Stimulated activated CD4-positive, alpha-beta T cell treated with anti-CD3 and anti-CD28 coated beads, Interleukin-1b, Interleukin-23, amount 100 ng/mL, for 4 hours (primary cell): ENCODE measurements at places on chromosomes 11 and 22.

DNA sequence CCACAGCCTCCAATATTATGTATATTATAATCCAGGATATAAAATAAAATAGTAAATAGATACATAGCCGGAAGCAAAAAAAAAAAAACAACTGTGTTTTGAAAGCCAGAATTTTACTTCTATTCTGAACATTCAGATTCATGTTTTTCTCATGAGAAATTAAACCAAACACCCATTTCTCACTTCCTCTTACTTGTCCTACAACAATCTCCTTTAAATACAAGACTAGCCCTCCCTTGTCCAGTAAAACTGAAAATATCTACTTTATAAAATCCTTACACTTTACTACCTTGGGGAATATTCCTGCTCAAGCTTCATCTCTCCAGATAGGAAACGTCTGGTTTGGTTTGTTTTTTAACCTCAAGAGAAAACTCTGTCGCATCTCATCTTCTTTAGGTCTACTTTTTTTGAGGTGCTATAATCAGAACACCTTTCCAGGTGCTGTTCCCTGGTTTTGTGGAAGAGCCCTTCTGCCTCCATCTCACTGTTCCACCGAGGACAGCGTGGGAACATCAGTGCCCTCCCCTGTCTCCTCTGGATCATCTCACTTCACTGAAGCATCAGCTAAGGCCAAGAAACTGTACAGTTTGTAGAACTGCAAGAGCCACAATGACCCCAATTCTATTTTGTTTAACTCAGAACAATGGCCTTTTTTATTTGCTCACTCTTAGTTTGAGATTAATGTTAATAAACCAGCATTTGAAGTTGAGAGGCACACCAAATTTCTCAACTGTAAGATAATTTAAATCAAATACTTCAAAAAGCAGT lies 82.0 kb upstream of the ARHGAP32 start:
- no peak for DNase-seq

DNA sequence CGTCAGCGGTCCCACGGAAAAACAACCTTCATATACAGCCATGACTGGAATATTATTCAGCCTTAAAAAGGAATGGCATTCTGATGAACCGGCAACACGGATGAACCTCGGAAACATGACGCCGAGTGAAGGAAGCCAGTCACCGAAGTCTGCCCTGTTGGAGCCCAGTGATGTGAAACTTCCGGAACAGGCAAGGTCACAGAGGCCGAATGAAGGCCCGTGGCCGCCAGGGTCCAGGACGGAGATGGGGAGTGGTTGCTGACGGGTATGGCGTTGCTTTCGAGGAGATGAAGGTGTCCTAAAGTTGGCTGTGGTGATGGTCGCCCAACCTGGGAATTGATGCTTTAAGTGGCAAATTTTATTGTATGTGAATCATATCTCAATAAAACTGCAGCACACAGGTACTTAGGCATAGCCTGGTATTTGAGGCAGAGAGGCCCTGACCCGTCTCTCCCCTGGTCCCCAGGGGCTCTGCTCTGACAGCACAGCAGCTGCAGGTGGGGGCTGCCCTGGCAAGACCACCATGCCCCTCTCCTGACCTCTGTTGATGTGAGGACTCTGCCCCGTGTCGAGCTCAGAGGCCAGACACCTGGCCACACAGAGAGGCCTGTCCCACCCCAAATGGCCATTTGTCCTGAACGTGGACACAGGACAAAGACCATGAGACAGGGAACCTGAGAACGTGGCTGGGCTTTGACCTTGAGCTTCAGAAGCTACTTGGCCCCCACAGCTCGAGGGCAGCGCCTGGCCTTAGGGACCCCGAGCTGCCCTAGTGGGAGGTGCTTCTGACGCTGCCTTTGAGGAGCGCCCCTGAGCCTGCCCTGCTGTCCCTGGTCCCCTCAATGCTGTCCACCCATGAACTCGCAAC lies 1090.8 kb downstream of the BRD1 start:
- no peak for DNase-seq

DNA sequence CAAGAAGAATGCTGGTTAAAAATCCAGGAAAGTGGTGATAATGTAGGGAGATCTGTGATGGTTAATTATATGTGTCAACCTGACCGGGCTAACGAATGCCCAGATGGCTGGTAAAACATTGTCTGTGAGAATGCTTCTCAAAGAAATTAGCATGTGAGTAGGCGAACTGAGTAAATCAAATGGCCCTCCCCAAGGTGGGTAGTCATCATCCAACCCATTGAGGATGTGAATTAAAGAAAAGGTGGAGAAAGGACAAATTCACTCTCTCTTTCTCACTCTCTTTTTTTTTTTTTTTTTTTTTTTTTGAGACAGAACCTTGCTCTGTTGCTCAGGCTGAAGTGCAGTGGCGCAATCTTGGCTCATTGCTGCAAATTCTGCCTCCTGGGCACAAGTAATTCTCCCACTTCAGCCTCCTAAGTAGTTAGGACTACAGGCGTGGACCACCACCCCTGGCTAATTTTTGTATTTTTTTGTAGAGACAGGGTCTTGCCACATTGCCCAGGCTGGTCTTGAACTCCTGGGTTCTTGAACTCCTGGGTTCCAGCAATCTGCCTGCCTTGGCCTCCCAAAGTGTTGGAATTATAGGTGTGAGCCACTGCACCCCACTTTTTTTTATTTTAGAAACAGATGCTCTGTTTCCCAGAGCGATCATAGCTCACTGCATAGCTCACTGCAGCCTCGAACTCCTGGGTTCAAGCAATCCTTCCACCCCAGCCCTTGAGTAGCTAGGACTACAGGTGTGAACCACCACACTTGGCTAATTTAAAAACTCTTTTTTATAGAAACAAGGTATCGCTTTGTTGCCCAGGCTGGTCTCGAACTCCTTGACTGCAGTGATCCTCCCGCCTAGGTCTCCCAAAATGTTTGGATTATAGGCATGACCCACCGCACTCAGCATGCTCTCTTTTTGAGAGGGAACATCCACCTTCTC lies 22.0 kb upstream of the P2RY6 start:
- no peak for DNase-seq

- no peak for DNase-seq
These were observed 364.0 kb downstream of the CASP12 start for GRCh38 chr11:104534278-104534677.

- DNase-seq = no peak
These were observed 794 bp upstream of the EMSY start for GRCh38 chr11:76444065-76444383.

DNA sequence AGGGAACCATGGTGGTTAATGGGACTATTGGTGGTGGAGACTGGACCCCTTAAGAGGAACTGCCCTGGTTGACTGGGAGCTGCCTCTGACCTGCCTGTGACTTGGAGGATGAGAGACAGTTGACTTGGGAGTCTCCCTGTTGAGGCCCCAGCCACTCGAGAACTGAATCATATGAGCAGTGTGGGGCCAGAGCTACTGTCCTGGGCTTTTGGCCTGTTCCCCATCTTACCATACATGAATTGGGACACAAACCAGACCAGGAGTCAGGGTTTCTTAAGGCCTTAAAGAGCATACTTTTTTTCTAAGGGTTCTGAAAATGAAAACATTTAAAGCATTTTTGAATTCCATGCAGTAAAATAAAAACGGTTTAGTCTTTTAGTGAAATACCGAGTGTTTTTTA lies 92.8 kb downstream of the TEAD1 start:
- no peak for DNase-seq

GRCh38 chr11:69641681-69642548 lies 959 bp downstream of the CCND1 start:
- no peak for DNase-seq

DNA sequence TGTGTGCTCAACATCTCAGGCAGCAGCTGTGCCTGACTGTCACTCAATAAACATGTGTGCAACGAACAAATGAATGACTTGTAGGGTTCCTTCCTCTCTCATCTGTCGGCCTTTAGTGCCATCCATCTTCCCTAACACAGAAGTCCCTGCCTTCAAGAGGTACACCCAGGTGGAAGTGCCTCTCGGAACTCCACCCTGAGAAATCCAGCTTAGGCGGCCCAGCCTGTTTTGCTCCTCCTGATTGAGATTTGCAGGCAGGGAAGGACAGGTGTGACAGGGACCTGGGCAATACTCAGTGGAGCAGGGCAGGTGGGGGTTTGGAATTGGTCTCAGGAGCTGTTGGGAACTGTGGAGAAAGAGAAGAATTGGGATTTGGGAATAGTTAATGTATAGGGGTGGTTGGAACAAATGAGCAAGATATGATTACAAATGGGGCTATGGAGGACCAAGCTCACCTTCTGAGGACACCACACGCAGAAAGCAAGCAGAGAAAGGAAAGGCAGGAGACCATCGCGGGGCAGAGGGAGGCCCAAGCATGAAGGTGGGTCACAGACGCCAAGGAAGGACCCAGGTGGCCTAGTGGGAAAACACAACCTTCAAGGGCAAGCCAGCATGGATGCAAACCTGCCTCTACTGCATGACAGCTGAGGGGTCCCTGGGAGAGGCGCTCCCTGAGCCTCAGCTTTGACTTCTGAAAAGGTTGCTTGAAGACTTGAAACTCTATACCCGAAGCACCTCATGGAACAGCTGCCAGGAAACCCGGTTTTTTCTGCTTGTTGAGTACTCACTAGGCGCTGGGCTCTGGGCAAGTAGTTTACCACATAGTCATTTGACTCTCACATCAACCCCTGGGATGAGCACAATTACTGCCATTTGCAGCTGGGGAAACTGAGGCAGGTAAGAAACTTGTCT lies 40.9 kb upstream of the ANO1 start:
- no peak for DNase-seq

DNA sequence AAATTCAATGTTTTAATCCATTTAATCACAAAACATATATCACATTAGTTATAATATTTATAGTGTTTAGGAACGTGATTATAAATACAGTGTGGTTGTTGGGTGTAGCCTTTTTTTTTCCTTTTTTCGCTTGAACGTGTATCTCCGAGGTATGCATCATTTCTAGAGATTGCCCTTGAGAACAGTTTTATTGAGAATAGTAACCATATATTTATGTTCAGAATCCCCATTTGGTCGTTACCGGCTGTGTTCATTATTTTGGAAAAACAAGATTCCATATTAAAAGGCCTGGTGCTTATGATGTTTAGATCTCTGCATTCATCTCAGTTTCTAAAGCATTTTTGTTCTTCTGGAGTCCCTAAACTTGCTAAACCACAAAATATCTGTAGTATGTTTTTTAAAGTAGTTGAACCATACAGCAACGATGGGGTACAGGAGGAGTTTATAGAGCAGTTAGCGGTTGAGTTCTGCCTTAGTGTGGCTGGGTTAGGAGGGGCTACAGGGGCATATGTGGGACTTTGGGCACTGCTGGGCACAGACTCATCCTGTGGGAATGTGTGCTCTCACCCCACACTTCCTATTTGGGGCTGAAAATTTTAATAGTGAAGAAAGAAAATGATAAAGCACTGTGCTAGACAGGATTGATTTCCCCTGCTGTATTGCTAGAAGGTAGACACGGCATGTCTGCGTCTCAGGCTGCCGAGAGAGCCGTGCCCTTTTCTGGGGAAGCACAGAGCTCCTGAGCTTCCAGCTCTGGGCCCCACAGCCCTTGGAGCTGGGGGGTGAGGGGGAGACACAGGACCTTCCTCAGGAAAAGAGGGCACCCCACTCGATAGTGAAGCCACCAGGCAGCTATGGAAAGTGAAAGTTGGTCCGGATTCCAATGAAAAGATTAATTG lies 81.5 kb upstream of the PPARA start:
- no peak for DNase-seq

DNA sequence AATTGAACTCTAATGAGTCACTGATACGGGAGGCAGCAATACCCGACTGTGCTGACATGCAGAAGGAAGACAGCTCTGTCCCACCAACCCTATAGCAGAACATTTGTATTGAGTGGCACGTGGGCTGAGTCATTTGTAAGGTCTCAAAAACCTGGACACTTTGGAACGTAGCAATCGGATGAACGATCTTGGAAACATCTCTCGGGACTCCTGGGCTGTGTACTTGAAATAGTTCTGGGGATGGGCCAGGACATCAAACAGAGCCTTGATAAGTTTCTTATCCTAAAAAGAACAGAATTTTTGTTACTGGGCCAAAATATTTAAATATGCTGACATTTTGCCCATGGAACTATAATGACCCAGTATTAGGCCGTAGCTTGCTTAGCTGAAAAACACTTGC lies 17.1 kb upstream of the NRIP3 start:
- DNase-seq = no peak

GRCh38 chr11:131977231-131977630 lies 606.8 kb downstream of the NTM start:
- no peak for DNase-seq

DNA sequence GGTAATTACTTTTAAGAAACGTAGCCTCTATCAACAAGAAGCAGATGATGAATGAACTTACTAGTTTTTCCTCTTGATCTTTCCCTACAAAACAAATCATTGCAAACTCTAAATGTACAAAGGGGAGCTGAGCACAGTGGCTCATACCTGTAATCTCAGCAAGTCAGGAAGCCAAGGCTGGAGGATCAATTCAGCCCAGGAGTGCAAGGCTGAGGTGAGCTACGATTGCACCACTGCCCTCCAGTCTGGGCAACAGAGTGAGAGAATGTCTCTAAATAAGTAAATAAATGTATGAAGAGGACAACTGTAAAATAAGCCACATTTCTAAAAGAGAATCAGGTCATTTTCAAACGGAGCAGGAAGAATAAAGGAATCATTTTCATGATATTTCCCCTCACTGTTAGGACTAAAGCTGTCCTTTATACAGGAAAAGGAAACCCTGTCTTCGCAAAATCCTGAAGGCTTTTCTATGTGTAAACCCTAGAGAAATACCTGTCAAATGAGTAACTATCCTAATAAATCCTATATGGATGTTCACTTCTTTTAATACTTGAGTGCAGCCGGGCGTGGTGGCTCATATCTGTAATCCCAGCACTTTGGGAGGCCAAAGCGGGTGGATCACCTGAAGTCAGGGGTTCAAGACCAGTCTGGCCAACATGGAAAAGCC lies 41.2 kb downstream of the RRAS2 start:
- DNase-seq = no peak

GRCh38 chr22:30445438-30446145 lies 20.0 kb downstream of the MTFP1 start:
- DNase-seq = no peak

- no peak for DNase-seq
These were observed 71.0 kb downstream of the MYEOV start for GRCh38 chr11:69364921-69365320.

DNA sequence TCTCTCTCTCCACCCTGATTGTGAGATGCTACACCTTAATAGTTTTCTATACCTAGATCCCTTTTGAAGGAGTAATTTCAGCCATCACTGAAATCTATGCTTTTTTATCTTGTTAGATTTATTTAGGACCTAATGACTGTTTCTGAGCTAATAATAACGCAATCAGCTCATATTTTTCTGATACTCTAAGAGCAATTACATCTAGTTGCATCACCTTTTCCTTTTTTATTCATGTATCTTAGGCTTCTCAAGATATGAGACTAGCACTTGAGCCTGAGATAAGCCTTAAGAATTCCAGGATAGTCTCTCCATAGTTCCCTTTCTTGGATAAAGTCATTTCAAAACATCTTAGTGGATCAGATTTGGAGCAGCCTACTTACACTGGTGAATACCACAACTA lies 25.1 kb upstream of the CAVIN3 start:
- no peak for DNase-seq
